Mononuclear cell (primary cell): ENCODE measurements at places on chromosomes 12 and 14. TPM values are rescaled to one million over a fixed set of nuclear protein-coding genes. Genes with fewer than 3 reads are reported as not detected.

Gene COQ10A
- total RNA-seq = 14.8 TPM

Gene LBHD2
- total RNA-seq = not detected

Gene SLC38A1
- 308 TPM for total RNA-seq

Gene ALDH1L2
- total RNA-seq = under 0.01 TPM
